ENCODE measurements at places on chromosomes 5 and 9.

DNA sequence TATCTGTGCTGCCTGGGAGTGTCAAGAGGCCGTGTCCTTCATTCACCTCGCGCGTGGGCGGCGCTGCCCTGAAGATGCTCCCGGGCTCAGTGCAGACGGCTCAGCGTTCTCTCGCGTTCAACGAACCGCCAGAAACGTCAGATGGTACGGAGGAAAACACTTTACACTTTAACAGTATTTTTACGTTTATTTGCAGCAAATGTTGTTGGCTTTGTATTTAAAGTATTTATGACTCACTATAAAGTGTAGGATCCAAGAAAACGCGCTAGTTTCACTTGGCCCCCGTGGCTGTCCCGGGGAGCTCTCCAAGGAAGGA lies 544 bp upstream of the ERCC6L2 start:
- peak; percentile 76 for DNase-seq

DNA sequence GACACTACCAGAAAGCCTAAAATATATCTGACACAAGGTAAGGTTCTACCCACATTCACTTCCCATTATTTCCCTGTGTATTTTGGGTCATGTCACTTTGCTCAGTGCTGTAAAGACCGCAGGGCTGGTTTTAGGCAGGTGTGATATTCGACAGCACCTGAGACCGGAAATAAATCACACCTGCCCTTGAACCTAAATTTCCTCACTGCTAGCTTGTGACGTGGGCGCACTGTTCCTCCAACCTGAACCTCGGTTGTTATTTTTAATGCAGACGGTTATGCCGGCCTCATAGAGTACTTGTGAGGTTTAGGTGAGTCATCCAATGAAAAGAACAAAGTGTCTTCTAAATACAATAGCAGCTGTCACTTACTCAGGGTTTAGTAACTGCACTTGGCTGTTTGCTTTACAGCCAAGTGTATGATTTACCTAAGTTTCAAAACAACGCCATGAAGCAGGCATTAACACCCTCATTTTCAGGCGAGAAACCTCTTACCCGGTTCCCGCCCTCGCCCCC lies 20.7 kb upstream of the ZNF782 start:
- no peak for DNase-seq

DNA sequence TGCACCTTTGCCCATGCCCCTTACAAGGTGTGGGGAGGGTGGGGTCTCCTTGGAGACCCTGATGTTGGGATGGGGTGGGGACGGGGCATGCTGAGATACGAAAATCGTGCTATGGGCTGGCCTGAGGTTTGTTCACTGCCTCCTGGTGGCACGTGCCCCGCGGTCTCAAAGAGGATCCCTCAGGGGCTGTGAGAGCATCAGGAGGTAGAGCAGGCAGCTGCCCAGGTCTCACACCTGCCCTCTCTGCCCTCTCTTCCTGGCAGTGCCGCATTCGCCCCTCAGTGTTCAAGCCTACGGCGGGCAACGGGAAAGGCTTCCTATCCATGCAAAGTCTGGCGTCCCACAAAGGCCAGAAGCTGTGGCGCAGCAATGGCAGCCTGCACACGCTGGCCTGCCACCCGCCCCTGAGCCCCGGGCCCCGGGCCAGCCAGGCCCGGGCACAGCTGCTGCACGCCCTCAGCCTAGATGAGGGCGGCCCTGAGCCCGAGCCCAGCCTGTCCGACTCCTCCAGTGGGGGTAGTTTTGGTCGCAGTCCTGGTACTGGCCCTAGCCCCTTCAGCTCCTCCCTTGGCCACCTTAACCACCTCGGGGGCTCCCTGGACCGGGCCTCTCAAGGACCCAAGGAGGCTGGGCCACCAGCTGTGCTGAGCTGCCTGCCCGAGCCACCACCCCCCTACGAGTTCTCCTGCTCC lies 6.7 kb downstream of the N4BP3 start:
- no peak for DNase-seq

DNA sequence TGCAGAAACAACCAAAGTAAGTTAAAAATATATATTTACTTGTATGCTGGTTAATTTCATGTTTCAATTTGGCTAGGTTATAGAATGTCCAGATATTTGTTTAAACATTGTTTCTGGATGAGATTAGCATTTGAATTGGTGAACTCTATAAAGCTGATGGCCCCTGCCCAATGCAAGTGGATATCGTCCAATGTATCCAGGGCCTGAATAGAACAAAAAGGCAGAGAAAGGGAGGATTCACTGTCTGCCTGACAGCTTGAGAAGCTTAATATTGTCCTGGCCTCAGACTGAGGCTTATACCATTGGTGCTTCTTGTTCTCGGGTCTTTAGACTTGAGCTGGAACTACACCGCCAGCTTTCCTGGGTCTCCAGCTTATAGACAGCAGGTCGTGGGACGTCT lies 446.7 kb upstream of the ACTBL2 start:
- no peak for DNase-seq

DNA sequence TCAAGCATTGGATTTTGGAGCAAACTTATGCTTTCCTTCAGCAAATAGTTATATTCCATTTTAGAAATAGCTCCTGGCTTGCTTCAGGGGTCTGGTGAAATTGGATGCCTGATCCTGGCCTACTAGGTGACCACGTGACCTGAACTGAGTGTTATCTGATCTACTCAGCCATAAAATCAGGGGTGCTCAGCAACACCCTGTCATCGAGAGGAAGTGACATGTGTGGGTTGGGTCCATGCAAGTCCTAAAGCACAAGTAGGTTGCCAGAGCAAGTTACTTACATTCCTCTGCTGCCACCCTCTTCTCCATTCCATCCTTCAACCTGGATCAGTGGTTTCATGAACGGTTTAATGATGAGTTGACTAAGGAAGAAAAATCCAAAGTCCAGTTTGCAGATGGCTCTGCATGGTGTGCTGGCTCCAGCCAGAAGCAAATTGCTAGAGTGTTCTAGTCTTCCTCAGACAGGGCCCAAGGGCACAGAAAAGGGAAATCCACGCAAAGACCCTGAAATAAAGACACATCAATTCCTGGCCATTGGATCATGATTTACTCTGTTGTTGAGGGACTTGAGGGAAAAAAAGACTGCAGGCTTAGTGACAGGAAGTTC lies 2.8 kb upstream of the FAM193B start:
- DNase-seq = no peak

GRCh38 chr9:92850898-92851297 lies 26.9 kb downstream of the ZNF484 start:
- no peak for DNase-seq

GRCh38 chr9:135886147-135886981 lies 21.0 kb downstream of the CAMSAP1 start:
- DNase-seq = no peak

- no peak for DNase-seq
Observed at GRCh38 chr5:33224285-33224961, 216.3 kb upstream of the TARS1 start.

DNA sequence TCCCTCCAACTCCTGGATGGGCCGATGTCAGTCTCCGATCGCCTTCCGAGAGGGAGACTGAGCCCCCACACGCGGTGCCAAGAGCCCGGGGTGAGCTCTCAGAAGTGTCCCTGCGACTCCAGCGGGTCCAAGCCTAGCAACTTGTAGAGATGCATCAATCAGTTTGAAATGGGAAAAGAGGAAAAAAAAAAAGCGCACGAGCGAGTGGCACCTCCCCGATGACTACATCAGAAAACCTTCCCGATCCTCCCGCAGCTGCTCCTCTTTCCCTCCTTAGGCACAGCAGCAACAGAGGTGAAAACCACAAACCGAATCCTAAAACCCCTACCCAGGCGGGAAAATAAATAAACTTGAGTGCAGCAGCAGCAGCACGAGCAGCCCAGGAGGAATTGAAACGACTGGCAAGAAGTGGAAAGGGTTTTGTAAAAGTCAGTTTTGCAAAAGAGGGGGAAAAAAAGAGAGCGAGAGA lies 1.0 kb upstream of the EFNA5 start:
- no peak for DNase-seq

- no peak for DNase-seq
Observed at GRCh38 chr9:17876687-17877086, 297.8 kb downstream of the SH3GL2 start.

GRCh38 chr9:14014744-14015143 lies 299.2 kb downstream of the NFIB start:
- no peak for DNase-seq

DNA sequence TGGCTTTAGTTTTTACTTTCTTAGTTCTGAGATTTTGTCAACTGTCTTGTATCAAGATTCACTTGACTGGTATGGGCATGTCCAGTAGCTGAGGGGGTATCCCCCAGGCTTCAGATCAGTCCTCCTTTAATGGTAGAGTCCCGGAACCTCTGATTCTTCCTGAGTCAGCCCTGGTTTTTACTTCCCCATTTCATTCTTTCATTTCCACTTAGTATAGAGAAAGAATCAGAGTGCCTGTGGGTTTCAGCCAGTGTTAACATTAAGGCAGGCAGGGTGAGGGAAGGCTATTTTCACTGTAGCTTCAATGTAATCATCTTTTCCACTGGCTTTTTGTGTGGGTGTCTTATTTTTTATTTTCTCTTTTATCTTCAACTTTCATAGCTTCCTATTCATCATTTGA lies 8.3 kb upstream of the COMMD10 start:
- DNase-seq = no peak

DNA sequence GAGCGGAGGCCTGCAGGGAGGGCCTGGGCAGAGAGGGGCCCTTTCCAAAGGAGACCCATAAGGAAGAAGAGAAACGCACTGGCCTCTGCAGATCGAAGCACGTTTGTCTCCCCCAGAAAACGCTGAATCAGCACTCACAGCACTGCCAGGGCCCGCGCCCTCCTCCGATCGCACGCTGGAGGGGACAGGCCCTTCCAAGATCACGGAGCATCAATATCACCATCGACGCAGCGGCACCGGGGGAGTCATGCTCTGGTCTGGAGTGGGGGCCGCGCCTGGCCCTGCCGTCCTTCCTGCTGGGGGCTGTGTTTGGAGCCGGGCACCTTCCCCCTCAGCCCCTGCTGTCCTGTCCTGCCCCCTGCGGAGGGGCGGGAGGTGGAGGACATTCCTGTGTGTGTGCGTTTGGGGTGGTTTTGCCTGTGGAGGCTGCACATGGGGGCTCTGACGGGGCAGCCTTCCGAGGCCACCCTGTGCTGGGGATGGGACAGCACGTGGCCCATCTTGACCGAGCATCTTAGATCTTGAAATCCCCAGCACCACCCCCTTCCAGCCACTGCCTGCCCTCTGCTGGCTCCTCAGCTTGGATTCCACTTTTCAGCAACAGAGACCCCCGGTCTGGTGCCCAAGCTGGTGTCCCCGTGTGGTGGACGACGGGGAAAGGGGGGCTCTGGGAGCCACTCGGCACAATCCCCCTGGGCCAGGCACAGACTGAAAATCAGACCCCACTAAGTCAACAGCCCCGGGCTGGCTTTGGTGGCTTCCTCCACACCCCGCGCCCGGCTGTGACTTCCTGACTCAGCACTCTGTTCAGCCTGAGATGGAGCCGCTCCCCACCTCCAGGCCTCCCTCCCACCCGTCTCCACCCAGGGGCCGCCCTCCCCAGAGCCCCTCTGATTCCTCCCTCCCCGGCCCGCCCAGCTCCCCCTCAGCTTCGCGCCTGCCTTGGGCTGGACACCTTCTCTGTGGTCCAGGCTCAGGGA lies 8.3 kb downstream of the TMEM250 start:
- no peak for DNase-seq

DNA sequence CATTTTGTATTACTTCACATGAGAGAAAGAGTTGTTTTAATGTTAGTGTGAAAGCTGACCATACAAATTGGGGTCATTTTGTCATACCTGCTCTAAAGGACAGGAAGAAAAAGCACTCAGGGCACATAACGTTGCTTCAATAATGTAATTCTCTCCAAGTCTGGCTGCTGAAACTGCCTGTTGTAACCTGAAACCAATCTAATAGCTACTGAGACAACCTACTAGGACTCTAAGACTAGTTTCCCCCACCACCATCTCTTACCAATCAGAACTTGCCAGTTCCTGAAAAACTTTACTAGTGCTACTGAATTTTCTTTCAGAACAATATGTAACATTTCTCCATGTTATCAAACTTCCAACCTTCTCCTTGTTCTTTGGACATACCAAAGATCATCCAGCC lies 374.7 kb downstream of the PTPRD start:
- no peak for DNase-seq

DNA sequence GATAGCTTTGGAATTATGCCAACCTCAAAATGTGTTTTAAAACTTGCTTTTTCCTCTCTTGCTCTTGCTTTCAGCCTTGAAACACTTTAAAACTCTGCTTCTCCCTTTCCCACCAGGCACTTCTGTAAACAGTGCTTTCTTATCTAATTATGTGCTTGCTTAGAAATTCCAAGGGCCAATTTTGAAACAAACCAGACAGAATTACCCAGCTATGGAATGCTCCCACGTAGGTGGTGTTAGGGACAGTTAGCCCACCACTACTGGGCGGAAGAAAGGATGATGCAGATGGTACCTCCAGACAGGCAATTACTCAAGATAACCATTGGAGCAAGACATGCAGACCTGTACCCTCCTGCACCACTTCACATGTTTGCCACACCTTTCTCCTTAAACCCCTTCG lies 523.0 kb upstream of the PTPRD start:
- no peak for DNase-seq

- no peak for DNase-seq
Observed at GRCh38 chr5:127353796-127354195, 63.2 kb downstream of the MEGF10 start.

DNA sequence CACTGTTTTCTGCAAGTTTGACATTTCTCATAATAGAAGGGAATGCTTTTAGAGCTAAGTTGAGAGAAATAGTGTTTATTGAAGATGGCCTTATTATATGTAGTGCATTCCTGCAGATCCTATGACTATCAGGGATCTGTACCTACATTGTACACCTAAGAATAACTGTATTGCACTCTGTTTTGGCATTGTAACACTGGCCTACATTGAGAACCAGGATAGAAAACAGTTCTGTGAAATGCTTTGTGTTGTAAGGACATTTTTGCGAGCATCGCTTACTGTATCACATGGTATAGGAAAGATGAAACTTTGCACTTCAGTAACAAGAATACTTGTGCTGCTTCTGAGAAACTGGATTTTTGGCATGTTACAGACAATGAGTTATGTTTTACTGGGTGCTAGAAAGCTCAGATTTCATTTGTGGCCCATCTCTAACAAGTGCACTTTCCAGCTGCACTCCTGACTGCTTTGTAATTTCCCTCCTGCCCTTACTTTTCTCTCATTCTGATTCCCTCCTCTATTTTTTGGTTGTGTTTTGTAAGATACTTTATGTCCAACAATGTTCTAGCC lies 30.6 kb downstream of the C9orf85 start:
- DNase-seq = no peak

DNA sequence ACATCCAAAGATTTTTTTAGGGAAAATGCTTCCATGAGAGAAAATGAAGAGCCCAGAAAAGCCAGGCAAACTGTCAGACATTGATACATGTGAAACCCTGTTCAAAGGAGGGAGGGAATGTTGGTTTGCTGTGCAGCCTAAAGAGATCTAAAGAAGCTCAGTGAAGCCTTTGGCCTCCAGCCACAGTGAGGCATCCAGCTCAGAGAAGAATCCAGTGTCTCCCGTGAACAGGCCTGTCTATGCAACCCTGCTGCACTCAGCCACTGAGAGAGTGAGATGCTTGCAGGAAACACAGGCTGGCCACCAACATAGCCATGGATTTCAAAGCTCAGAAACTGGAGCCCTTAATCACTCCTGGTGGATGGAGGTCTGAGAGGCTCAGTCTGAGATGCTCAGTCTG lies 171.4 kb upstream of the PLCXD3 start:
- no peak for DNase-seq

Measured in Right ventricle myocardium superior (tissue), 1 donor.